ENCODE measurements at places on chromosomes 16 and 17.

DNA sequence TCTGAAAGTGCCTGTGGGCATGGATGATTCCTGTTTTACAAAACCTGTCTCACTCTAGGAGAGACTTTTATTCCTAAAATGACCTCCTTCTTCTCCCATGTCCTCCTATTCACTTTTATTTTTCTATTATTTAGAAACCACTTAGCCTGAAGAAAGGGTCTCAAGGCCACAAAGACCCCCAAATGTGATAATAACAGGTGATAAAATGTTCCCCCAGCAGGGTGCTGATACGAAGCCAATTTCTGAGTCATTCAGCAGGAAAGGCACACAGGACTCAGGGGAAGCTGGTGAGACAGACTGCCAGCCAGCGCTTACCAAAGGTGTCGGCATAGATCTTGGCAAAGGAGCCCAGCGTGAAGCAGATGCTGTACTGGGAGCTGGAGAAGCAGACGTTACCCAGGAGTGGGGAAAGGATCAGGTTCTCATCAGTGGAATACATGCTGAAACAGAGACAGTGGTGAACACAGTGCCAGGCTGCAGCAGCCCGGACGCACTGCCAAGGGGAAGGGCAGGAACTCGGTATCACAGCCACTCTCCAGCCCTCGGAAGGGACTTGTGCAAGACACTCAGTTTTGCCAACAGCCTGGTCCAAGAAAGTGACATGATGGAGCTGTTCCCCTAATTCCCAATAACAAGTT lies 24.6 kb downstream of the HIGD1B start:
- DNase-seq = no peak

- no peak for DNase-seq
Measured at GRCh38 chr16:11133344-11133943, 122.6 kb downstream of the SOCS1 start.

DNA sequence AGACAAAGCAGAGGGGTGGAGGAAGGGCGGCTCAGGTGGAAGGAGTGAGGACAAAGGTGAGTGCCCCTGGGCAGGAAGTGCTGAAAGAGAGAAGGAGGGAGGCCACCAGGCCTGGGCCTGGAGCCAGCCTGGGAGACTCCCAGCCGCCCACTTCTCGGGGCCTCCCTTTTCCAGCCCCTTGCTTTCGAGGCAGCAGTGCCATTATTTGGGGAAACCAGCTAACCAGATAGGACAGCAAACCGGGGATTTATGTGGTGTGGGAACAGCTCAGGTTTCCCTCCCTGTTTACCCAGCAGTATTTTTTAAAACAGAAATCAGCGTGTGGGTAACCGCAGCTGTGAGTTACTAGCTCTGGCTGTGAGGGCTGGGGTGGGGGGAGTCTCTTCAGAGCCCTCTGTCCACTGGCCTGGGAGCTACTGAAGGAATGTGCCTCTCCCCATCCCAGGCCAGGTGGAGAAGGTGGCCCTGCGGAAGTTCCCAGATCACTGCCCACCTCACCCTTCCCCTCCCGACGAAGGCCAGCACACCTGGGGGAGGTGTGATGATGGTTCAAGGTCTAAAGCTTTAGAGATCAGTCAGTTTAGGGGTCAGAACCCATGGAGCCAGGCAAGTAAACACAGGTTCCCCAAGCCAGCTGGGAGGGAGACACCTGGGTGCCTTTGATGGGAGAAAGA lies 8.4 kb upstream of the MEOX1 start:
- DNase-seq = no peak

DNA sequence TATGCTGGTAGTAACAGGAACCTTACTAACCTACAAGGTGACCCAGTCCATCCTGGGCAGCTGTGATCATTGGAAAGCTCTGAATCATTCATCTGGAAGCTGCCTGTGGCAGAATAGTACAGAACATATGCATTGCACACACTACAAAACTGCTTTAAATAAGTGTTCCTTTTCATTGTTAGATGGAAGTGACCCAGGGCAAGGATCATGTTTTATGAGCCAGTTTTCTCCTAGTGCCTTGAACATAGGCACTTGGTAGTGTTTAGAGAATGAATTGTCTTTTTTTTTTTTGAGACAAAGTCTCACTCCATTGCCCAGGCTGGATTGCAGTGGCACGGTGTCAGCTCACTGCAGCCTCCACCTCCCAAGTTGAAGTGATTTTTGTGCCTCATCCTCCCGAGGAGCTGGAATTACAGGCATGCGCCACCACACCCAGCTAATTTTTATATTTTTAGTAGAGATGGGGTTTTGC lies 55.4 kb downstream of the TENT4B start:
- no peak for DNase-seq

- DNase-seq = no peak
Measured at GRCh38 chr17:29349409-29349808, 40.8 kb upstream of the TAOK1 start.

GRCh38 chr16:67723911-67724305 lies 4.8 kb upstream of the GFOD2 start:
- DNase-seq = no peak

DNA sequence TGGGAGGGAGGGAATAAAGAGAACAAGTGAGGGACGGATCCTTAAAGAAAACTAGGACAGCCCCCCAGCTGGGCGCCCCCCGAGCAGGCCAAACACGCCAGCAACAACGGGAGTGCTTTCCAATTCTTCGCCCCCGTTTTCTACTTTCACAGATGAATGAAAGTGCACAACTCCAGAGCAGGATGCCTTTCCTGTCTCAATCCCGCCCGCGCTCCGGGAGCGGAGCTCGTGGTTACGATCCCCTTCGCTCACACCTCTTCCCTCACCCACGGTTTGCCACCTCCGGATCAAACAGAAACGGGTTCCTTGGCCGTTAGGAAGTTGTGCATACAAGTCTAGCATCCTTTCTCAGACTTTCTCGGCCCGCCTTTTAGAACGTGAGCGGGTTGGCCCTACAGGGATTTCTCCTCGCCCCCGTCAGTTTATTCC lies 680 bp downstream of the SKA2 start:
- no peak for DNase-seq

DNA sequence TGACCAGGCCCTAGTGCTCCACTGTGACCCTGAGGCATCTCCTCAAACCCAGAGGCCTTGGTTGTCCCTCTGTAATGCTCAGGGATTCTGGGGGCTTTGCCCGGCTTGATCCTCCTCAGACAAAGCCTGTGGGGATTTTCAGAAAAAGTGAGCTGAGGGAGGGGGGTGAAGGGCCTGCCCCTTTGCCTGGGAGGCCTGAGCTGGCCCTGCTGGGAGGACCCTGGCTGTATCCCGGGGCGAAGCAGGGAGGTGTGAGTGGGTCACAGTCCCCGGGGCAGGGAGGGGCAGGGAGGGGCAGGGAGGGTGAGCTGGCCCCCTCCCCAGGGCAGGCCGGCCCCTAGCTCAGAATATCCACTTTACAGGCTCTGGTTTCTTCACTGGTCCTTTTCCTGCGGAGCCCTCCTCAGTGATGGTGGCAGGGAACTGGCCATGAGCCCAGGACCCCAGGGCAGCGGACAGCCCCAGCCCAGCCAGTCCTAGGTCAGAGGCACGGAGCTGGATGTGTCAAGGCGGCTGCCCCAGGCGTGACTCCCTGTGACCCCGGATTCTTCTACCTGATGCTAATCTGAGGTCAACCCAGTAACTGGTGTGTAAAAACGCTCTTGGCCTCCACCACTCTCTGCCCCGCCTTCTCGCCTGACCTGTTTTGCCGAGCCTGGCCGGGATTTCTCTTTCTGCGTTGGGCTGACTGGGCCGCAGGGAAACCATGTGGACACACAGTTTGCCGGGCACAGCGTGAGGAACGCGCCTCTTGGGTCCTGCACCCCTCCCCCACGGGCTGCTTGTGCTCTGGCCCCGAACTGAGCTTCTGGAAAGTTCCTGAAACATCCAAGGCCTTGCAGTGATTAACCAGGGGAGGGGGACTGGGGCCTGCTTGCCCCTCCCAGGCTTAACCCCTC lies 5.8 kb upstream of the FASN start:
- DNase-seq = no peak

- DNase-seq = peak; percentile 95
Measured at GRCh38 chr17:82414548-82415281, 3.4 kb upstream of the HEXD start.

Data from HuH-7 (cell line).